Nucleus accumbens (tissue), 56 donors: ENCODE measurements at places on chromosomes 2 and 18.

DNA sequence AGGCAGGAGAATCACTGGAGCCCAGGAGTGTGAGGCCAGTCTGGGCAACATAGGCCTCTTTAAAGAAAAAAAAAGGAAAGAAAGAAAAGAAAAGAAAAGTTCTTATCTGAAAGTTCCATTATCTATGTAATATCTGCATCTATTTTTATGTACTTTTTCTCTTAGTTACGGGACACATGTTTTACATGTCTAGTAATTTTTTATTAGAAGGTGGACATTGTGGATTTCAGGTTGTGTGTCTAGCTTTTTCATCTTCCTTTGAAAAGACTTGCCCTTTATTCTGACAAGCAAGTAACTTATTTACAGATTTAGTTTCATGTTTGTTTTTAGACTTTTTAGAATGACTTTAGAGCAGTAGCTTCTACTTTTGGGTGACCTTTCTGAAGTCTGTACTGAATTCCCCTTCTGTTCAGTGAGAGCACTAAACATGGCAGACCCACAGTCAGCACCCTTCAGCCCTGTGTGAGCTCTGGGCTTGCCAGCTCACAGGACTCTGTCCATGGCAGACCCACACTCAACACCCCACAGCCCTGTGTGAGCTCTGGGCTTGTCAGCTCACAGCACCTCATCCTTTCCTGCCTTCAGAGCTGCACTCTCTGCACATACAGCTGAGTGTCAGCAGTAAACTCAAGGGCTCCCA is 17.5 kb downstream of the TRAPPC12 start:
- DNase-seq = no peak

DNA sequence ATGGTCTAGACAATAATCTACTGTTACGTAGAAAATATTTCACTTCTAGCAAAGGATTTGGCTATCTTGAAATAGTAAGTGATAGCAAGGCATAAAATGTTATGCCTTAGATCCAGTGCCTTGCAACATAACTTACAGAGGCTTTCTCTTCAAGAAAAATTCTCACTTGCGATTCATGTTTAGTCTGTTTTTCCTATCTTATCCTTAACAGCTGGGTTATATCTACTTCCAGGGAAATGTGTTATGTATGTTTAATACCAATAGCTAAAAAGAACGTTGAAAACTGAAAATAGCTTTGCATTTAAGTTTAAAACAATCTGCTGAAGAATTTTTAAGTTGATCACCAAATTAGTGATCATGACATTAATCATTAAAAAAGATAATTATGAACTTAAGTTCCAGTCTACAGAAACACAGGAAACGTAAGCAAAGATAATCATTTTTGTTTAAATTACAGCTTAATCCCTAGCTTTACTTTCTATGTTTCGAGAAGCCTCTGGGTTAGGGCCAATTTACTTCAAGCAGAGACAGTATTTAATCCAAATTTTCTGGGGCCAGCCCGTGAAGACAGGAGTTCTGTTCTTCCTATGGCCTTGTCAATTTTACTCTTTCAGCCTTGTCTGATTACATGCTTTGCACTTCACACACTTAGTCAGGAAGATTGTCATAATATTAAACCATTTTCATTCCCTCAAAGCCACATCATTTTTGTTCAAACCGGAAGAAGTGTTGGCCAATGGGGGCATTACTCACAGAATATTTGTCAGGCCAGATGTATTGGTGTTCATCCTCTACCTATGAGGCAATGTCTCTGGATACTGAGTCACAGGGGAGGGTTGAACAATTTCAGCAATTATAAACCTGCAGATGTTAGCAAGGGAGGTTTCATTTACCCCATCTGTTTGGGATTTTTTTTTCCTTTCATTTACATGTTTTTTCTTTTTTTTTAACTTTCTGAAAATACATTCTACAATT is 1132.9 kb upstream of the ZEB2 start:
- no peak for DNase-seq

- no peak for DNase-seq
Measured at GRCh38 chr2:149732730-149733290, 145.2 kb upstream of the MMADHC start.

GRCh38 chr18:53417003-53417402 is 807.5 kb downstream of the MBD2 start:
- DNase-seq = no peak

GRCh38 chr2:12674644-12675328 is 42.0 kb upstream of the TRIB2 start:
- DNase-seq = no peak

- DNase-seq = no peak
Measured at GRCh38 chr2:201347138-201347537, 10.0 kb downstream of the FLACC1 start.

GRCh38 chr18:43303376-43303775 is 26.1 kb upstream of the SYT4 start:
- no peak for DNase-seq

DNA sequence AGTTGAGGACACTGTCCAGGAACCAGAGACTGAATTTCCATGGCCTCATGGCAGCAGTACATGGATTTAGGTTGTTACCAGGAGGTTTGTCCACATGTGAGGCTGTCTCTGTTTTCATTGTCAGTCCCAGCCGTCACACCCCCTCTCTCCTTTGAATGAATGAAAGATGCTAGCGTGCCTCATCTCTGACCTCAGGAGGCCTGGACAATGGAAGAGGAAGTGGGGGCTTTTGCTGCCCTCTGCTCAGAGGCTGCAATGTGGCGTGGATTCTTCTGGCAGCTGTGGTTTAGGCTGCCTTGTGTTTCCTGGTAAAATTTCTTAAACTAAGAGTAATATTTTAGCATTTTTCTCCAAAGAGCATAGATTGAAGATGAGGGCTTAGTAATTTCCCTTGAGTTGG is 47.5 kb downstream of the RAB31 start:
- no peak for DNase-seq

DNA sequence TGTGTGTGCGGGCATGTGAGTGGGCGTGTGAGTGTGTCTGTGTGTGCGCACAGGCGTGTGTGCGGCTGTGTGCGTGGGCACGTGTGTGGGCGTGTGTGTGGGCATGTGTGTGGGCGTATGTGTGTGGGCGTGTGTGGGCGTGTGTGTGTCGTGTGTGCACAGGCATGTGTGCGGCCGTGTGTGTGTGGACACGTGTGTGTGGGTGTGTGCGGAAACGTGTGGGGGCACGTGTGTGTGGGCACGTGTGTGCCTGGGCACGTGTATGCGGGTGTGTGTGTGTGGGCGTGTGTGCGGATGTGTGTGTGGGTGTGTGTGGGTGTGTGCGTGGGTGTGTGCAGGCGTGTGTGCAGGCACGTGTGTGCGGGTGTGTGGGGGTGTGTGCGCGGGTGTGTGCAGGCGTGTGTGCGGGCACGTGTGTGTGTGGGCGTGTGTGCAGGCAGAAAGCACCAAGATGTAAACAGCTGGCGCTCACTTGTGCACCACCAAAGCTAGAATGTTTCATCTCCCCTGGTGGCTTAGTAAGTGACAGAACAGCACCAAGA is 31.2 kb upstream of the ALKAL2 start:
- no peak for DNase-seq

DNA sequence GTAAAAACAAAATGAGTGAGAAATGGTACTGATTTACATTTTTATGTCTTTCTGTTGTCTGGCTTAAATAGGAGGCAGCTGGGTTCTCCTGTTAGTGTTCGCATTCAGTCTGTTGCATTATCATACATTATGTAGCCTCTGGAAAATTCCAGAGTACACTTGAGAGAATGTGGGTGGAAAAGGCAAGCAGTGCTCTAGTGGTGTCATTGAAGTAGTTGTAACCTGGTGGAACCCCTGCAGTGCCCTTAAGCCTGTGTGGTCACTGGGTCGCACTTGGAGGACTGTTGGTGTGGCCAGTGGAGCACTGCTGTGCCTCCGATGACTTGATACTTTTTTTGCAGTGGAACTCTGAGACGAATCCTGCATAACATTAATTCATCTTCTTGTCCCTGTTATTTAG is 52.4 kb downstream of the USP14 start:
- DNase-seq = no peak

GRCh38 chr2:202965810-202966460 is 48.7 kb upstream of the NBEAL1 start:
- no peak for DNase-seq

DNA sequence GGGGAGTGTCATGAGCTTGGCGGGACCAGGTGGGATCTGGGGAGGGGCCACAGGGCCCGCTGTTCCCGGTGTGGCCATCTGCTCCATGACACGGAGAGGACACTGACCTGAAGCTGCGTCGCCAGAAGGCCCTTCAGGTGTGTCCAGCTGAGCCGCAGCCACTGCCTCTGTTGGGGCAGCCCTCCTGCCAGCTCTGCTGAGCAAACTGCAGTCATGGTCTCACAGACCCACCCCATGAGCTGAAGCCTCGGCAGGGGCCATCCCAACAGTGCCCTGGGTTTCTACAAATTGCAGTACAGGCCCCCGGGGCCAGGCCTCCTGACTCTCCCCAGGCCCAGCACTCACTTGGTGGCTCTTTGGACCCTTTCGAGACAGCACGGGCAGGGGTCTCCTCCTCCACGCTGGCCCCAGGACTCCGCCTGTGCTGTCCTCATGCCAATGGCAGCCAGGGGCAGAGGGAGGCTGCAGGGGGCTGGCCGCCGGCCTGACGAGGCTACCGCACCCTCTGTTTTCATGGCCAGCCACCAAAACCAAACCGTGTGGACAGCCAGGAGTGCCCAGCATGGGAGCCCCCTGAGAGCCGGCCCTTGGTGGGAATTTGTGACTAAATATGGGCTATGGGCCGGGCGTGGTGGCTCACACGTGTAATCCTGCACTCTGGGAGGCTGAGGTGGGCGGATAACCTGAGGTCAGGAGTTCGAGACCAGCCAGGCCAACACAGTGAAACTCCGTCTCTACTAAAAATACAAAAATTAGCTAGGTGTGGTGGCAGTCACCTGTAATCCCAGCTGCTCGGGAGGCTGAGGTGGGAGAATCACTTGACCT is 175.2 kb upstream of the SALL3 start:
- DNase-seq = no peak

DNA sequence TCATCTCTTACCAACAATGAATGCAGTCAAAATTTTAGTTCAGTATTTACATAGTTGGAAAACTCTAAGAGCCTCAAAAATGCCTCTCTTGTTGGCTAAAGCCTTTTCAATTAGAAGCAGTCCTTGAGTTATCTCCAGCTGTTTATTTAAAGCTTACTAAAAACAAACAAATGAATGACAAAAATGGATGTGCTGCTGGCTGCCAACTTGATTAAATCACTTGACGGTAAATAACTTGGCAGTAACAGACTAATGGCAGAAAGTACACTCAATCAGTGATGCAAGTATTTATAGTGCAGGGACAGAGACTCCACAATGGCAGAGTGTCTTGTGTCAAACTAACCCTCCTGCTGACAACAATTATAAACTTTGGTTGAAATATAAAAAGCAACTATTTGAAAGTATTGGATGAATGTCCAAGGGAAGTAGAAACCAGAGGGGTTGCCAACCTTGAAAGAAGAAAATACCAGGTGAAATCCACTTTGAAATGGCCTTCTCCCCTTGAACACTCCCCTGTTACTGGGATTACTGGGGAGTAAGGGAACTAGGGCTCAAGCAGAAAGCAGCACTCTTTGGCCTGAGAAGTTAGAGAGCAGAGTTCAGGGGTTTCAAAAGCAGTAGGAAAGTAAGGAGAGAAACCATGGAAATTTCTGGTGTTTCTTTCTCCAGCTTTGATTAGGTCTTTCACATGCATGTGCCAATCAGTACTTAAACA is 245.2 kb upstream of the SPHKAP start:
- DNase-seq = no peak

GRCh38 chr18:79884294-79884962 is 67.0 kb downstream of the SLC66A2 start:
- no peak for DNase-seq

DNA sequence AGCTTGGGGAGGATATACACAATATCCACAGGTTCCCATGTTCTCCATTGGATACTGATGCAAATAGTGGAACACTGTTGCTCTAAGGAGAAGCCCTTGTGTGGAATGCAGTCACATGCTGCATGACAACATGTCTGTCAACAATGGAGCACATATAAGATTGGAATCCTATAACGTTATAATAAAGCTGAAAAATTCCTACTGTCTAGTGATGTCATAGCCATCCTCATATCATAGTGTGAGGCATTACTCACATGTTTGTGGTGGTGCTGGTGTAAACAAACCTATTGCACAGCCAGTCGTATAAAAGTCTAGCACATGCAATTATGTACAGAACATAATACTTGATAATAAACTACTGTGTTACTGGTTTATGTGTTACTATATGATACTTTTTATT is 394.7 kb downstream of the FBXO15 start:
- no peak for DNase-seq

GRCh38 chr2:241535871-241536655 is 22.5 kb upstream of the BOK start:
- DNase-seq = no peak

DNA sequence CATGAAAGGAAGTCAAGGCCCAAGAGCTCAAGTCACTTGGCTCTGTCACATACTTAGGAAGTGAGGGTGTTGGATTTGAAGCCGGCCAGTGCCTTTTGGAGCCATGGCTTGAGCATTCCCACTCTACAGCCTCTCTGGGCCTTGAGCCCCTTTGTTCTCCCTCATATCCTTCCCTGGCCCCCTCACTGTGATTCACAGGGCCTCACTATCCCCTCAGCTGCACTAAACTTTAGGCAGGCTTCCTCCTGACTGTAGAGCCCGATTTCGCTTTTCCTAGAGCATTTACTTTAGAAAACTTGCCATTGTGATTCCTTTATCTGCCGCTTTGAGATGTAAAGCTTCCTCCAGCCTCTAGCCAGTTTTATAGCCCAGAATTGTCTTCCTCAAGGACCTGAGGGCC is 107.6 kb downstream of the FBXO15 start:
- no peak for DNase-seq

DNA sequence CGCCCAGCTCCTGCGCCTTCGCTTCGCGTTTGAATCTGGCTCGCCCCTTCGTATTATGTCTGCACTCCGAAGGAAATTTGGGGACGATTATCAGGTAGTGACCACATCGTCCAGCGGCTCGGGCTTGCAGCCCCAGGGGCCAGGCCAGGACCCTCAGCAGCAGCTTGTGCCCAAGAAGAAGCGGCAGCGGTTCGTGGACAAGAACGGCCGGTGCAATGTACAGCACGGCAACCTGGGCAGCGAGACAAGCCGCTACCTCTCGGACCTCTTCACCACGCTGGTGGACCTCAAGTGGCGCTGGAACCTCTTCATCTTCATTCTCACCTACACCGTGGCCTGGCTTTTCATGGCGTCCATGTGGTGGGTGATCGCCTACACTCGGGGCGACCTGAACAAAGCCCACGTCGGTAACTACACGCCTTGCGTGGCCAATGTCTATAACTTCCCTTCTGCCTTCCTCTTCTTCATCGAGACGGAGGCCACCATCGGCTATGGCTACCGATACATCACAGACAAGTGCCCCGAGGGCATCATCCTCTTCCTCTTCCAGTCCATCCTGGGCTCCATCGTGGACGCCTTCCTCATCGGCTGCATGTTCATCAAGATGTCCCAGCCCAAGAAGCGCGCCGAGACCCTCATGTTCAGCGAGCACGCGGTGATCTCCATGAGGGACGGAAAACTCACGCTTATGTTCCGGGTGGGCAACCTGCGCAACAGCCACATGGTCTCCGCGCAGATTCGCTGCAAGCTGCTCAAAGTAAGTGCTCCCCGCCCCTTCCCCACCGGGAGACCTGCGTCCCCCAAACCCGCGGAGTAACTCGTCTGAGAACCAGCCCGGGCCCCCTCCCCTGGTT is 453 bp downstream of the KCNJ3 start:
- no peak for DNase-seq

- no peak for DNase-seq
Measured at GRCh38 chr2:97752342-97753334, 39.3 kb downstream of the ZAP70 start.
